ENCODE measurements at places on chromosomes 6 and 20.
A peak's percentile ranks its signal among the peaks of the same experiment; 100 is the strongest.

DNA sequence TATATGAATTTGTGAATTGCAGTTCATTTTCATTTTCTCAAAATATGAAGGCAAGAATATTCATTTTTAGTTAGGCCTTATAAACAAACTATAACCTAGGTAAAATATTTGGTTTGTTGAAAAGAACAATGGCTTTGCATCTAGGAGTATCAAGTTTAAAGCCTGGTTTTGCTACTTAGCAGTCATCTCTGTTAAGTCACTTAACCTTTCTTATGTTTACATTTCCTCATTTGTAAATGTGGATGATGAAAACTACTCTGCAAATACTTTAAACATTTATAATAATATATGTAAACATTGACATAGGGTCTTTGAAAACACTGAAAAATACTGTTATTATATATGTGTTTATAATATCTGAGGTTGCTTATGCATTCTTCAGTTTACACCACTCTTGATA, 135.5 kb downstream of the CENPW start:
- no peaks in the 10 kb centered on the region for H3K4me1 ChIP-seq
- no peaks in the 10 kb centered on the region for H3K36me3 ChIP-seq
- H3K27ac ChIP-seq = no peak overlapping the region

DNA sequence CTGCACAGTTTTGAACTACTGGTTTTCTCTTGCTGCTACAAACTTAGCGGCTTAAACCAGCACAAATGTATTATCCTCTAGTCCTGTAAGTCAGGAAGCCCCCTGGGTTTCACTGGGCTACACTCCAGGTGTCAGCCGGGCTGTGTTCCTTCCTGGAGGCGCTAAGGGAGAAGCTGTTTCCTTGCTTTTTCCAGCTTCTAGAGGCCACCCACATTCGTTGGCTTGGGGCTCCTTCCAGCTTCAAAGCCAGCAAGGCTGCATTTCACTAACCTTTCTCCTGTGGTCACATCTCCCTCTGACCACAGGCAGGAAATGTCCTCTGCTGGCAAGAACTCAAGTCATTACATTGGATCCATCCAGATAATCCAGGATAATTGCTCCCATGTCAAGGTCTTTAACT, 350.6 kb upstream of the PLCB4 start:
- H3K27me3 ChIP-seq = no peaks in the 10 kb centered on the region
- no peak overlapping the region for H3K4me3 ChIP-seq
- H3K4me1 ChIP-seq = no peaks in the 10 kb centered on the region
- no peak overlapping the region for H3K27ac ChIP-seq
- H3K36me3 ChIP-seq = no peaks in the 10 kb centered on the region

GRCh38 chr6:144578385-144579350, 293.5 kb downstream of the UTRN start:
- no peak overlapping the region for H3K4me3 ChIP-seq
- DNase-seq = no peak
- peaks cover 6% of the 10 kb centered on the region for H3K4me1 ChIP-seq
- no peaks in the 10 kb centered on the region for H3K27me3 ChIP-seq
- H3K27ac ChIP-seq = no peak overlapping the region
- H3K36me3 ChIP-seq = peaks cover 4% of the 10 kb centered on the region

- H3K4me1 ChIP-seq = peaks cover 4% of the 10 kb centered on the region
- H3K4me3 ChIP-seq = no peak overlapping the region
- no peaks in the 10 kb centered on the region for H3K27me3 ChIP-seq
- no peak for DNase-seq
- H3K36me3 ChIP-seq = no peaks in the 10 kb centered on the region
- no peak overlapping the region for H3K27ac ChIP-seq
Measured at GRCh38 chr20:7916648-7917047, 23.6 kb downstream of the HAO1 start.

- no peak for DNase-seq
- no peaks in the 10 kb centered on the region for H3K36me3 ChIP-seq
- no peak overlapping the region for H3K4me3 ChIP-seq
Measured at GRCh38 chr20:8608470-8608869, 460.4 kb upstream of the PLCB4 start.

- H3K4me1 ChIP-seq = no peaks in the 10 kb centered on the region
- H3K27ac ChIP-seq = no peak overlapping the region
- DNase-seq = no peak
- no peaks in the 10 kb centered on the region for H3K27me3 ChIP-seq
- H3K36me3 ChIP-seq = no peaks in the 10 kb centered on the region
- H3K4me3 ChIP-seq = no peak overlapping the region
Measured at GRCh38 chr20:43543138-43543537, 15.7 kb upstream of the SGK2 start.

DNA sequence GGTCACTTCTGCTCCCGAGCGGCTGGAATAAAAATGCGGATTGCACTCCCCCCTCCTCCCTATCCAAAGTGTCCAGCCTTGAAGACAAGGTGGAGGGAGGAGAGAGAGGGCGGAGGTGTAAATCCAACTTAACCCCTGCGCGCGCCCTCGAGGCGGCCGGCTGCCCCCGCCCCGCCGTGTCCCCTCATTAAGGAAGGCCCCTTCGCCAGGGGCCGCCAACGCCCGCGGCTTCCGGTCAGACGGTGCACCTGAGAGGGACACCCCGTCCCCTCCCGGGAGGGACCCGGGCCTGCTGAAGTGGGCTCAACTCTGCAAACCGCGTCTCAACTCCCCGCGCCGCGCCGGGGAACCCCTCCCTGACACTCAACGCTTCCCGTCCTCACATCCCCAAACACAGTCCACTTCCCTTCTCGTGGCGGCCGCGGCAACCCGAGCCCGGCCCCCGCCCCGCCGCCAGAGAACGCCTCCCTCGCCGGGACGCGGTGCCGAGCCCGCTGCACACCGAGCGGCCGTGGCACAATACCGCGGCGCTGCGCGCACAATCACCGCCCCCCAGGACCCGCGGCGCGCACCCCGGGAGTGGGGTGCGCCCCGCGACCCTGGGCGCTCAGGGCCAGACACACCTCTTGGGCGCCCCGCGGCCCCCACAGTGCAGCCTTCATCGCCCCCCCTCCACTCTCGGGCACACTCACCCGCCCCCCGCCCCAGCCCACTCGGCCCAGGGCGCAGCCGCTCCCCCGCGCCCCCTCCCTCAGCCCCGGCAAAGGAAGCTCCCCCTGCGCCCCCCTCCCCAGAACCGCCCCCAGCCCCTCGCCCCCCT, 102.5 kb downstream of the NOL4L start:
- no peaks in the 10 kb centered on the region for H3K27me3 ChIP-seq
- H3K4me1 ChIP-seq = peaks cover 32% of the 10 kb centered on the region
- DNase-seq = peak; percentile 61
- peak overlapping the region; percentile 92 for H3K27ac ChIP-seq
- peaks cover 4% of the 10 kb centered on the region for H3K36me3 ChIP-seq
- H3K4me3 ChIP-seq = peak overlapping the region; percentile 57

GRCh38 chr6:165762876-165763275, 99.8 kb upstream of the PDE10A start:
- peaks cover 2% of the 10 kb centered on the region for H3K27me3 ChIP-seq
- DNase-seq = no peak
- H3K27ac ChIP-seq = no peak overlapping the region
- H3K36me3 ChIP-seq = no peaks in the 10 kb centered on the region

- no peaks in the 10 kb centered on the region for H3K36me3 ChIP-seq
- H3K4me1 ChIP-seq = peaks cover 17% of the 10 kb centered on the region
- H3K27ac ChIP-seq = no peak overlapping the region
- H3K27me3 ChIP-seq = no peaks in the 10 kb centered on the region
Measured at GRCh38 chr6:22146678-22146930, 150.2 kb downstream of the PRL start.

- no peaks in the 10 kb centered on the region for H3K4me1 ChIP-seq
- H3K36me3 ChIP-seq = no peaks in the 10 kb centered on the region
- no peak overlapping the region for H3K27ac ChIP-seq
- H3K27me3 ChIP-seq = no peaks in the 10 kb centered on the region
- no peak overlapping the region for H3K4me3 ChIP-seq
- no peak for DNase-seq
Measured at GRCh38 chr6:15061180-15061641, 184.7 kb upstream of the JARID2 start.

- no peak overlapping the region for H3K27ac ChIP-seq
- no peak overlapping the region for H3K4me3 ChIP-seq
Measured at GRCh38 chr20:58557733-58558342, 42.6 kb upstream of the APCDD1L start.

DNA sequence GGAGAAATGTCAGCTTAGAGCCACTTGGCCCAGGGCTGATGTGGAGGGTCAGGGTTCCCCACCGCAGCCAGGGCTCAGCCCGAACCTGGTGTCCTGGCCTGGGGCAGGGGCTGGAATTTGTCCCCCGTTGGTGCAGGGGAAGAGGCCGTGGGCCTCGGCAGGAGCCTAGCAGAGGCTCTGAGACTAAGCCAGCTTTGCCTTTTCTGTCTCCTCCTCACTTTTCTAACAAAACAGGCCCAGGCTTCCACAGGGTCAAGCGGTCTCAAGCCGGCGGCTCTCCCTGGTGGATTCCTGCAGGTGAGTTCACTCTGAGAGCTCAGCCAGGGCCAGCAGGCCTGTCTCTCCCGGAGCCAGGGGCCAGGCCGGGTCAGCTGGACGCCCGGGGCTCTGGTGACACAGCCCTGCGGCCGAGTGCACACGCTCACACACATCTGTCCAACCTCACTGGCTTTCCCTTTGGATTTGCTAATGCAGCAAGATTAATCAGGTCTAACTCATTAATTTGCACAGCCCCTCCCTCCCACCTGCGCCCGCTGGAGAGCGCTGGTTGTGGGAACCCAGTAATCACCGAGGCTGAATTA, 2.9 kb upstream of the CHRNA4 start:
- H3K4me1 ChIP-seq = peaks cover 29% of the 10 kb centered on the region
- DNase-seq = no peak
- no peak overlapping the region for H3K27ac ChIP-seq
- no peak overlapping the region for H3K4me3 ChIP-seq
- peaks cover 70% of the 10 kb centered on the region for H3K27me3 ChIP-seq

GRCh38 chr20:1983301-1983700, 10.6 kb downstream of the PDYN start:
- H3K4me1 ChIP-seq = no peaks in the 10 kb centered on the region
- DNase-seq = no peak
- H3K27ac ChIP-seq = no peak overlapping the region
- H3K27me3 ChIP-seq = no peaks in the 10 kb centered on the region
- H3K36me3 ChIP-seq = no peaks in the 10 kb centered on the region
- no peak overlapping the region for H3K4me3 ChIP-seq

DNA sequence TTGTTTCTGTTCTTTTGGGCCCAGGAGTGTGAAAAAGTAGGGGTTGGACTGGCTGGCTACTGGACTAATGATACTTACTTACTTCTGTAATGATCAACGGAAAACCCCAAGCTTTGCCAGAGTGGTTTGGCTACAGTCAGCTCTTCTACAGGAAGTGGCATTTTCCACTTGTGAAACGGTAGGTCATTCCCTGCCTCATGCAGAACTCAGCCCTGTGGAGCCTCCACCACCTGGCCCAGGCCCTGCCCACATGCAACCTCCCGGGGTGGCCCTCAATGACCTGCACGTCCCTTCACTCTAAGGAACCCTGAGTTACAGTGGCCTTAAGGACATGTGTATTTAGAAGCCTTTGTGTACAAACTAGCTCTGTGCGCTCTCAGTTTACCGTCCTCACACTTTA, 140.4 kb downstream of the DTNBP1 start:
- H3K27me3 ChIP-seq = no peaks in the 10 kb centered on the region
- no peaks in the 10 kb centered on the region for H3K4me1 ChIP-seq
- no peak overlapping the region for H3K27ac ChIP-seq
- no peak overlapping the region for H3K4me3 ChIP-seq
- peaks cover 43% of the 10 kb centered on the region for H3K36me3 ChIP-seq

DNA sequence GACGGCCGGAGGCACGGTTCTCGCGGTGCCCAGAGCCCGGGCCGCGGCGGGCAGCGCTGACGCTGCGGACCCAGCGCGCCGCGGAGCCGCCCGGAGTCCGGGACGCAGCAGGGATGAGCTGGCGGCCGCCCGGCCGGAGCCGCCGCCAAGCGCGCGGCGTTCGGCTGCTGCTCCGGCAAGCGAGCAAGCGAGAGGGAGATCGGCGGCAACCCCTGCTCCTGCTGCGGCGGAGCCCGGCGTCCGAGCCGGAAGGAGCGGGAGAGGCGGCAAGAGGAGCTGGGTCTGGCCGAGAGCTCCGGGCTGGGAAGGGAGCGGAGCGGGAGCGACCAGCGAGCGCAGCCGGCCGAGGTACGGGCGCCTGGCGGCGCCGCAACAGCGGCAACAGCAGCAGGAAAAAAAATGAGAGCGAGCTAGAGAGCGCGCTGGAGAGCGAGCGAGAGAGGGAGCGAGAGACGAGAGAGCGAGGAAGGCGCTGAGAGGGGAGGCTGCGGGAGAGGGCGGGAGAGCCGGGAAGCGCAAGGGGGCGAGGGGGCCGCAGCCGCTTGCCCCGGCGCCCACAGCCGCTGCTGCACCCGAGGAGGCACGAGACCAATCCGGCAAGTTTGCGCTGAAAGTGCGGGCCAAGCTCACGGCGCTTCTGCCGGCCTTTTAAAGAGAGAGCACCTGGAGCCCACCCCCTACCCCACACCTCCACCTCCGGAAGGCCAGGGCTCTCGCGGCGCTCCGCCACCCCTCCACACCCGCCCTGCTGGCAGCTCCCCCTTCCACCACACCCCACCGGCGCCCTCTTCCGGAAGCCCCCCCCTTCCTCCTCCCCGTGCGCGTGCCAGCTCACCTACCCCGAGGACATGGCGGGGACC, 496 bp downstream of the GRM4 start:
- peaks cover 96% of the 10 kb centered on the region for H3K27me3 ChIP-seq
- no peak overlapping the region for H3K27ac ChIP-seq
- H3K36me3 ChIP-seq = no peaks in the 10 kb centered on the region

- peaks cover 13% of the 10 kb centered on the region for H3K27me3 ChIP-seq
- H3K4me1 ChIP-seq = peaks cover 7% of the 10 kb centered on the region
- DNase-seq = no peak
- H3K27ac ChIP-seq = no peak overlapping the region
- H3K4me3 ChIP-seq = no peak overlapping the region
Measured at GRCh38 chr20:2687514-2687913, 5.1 kb upstream of the EBF4 start.

- DNase-seq = no peak
- H3K27ac ChIP-seq = no peak overlapping the region
- H3K4me3 ChIP-seq = no peak overlapping the region
- no peaks in the 10 kb centered on the region for H3K27me3 ChIP-seq
Measured at GRCh38 chr6:79115553-79116182, 37.6 kb upstream of the PHIP start.

DNA sequence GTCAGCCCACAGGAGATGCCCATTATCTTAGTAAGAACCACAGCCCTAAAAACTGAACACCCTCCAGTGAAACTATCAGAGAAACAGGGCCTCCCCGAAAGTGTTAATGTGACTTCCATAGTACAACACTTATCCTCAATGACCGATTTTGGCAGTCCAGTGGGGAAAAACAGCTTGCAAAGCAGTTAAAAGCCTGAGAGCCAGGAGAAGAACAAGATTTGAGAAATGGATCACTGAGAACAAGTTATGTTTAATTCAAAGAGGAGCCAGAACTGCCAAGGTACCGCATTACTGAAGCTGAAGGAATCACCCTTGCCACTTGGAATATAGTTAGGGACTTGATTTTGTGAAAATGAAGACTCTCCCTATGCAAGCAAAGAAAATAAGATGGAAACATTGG, 236.9 kb downstream of the QKI start:
- H3K36me3 ChIP-seq = no peaks in the 10 kb centered on the region
- H3K27ac ChIP-seq = no peak overlapping the region
- no peak overlapping the region for H3K4me3 ChIP-seq
- no peaks in the 10 kb centered on the region for H3K27me3 ChIP-seq
- peaks cover 8% of the 10 kb centered on the region for H3K4me1 ChIP-seq
